ENCODE measurements at places on chromosomes 1 and 21.

DNA sequence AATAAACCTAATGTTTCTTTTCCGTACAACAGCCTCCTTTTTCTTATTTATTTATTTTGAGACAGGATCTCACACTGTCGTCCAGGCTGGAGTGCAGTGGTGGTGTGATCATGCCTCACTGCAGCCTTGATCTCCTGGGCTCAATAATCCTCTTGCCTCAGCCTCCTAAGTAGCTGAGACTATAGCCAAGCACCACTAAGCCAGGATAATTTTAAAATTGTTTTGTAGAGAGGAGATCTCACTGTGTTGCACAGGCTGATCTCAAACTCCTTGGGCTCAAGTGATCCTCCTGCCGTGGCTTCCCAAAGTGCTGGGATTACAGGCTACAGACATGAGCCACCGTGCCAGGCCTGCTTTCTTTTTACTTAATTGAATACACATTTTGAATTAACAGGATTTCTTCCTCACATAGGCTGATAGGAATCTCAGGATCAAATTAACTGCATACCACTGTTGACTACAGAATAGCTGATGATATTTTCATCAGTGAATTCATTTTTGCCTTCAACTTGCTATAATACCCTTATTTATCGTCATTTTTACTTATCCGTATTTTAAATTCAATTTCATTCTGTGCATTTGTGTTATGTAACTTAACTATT, 2010.5 kb downstream of the NCAM2 start:
- no peak for DNase-seq

DNA sequence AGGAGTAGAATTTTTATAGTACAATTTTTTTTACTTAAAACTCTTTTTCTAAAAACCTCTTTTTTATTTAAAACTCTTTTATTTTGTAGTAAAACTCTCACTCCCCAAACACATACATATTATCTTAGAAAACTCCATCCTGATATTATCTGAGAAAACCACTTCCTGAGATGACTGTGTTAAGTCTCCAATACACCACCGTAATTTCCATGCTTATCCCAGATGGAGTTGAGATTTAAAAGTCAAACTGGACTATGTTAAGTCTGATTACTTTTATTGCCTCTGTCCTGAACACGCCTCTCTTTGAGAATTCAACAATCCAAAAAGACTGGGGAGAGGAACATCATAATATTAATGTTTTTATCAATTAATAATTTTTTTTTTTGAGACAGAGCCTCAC, 3.7 kb downstream of the SEC16B start:
- DNase-seq, result no peak

DNA sequence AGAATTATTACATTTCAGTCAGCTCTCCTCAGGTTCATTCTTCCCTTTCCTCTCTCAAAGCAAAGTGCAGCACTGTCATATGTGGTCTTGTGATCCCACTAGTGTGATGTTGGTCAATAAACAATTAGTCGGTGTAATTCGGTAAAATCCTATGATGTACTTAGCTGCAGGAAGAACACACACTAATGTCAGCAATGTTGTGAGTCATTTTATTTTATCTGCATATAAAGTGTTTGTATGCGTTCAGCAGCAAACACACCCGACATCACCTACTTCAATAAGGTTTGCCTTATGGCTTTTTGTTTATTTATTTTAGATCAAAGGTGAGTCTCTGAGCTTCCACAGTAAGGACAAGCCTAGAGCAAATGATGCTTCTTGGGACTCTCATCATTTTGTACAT, 47.8 kb downstream of the PTPN14 start:
- DNase-seq, result no peak

- DNase-seq, result no peak
These were observed 72.8 kb downstream of the SELENOF start for GRCh38 chr1:86841116-86841515.

DNA sequence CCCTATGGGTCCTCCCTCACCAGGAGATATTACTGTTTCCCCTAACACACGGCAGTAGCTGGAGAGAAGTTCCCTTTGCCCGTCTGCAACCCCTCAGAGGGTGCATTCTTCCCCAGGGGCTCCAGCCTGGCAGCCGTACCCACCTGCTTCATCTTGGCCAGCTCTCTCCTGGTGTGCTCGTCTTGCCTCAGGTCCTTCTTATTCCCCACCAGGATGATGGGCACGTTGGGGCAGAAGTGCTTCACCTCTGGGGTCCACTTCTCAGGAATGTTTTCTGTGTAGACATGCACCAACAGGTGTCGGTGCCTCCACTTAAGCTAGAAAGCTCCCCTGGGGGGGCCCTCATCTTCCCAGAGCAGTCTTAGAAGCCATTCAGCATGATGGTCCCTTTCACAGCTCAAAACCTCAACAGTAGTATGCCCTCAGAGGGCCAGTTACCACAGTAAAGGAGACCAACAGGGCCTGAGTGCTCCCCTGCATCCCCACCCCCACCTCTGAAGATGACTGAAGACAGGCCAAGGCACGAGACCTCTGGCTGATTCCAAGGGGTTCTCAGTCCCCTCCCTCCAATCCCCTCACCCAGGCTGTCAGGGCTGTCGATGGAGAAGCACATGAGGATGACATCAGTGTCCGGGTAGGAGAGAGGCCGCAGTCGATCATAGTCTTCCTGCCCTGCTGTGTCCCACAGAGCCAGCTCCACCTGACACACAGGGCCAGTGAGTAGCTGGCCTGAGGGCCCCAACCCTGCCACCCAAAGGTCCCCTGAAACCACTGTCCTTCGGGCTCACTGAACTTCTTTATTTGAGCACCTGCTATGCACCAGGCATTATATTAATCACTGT, 4.3 kb downstream of the RHOC start:
- DNase-seq, result no peak

- no peak for DNase-seq
These were observed 326.7 kb downstream of the SIPA1L2 start for GRCh38 chr1:232303222-232303620.

DNA sequence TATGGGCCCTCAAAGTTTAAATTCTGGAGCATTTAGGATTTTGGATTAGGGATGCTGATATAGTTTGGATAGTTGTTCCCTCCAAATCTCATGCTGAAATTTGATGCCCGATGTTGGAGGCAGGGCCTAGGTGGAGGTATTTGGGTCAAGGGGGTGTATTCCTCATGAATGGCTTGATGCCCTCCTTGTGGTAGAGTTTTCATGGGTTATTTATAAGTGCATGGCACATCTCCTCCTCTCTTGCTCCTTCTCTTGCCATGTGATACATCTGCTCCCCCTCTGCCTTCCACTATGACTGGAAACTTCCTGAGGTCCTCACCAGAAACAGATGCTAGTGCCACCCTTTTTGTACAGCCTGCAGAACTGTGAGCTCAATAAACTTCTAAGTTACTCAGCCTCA, 17.5 kb upstream of the NKAIN1 start:
- DNase-seq, result no peak

GRCh38 chr21:41671212-41671762, 95.6 kb downstream of the RIPK4 start:
- DNase-seq, result no peak

Measured in stimulated activated CD4-positive, alpha-beta T cell treated with anti-CD3 and anti-CD28 coated beads, Interleukin-2, amount 100 ng/mL, for 48 hours (primary cell).